ENCODE measurements at places on chromosomes 2 and 18.

GRCh38 chr2:42446503-42447271 is 47.1 kb downstream of the KCNG3 start:
- no peak for DNase-seq

GRCh38 chr2:213500881-213501280 is 216.6 kb downstream of the SPAG16 start:
- DNase-seq = no peak

GRCh38 chr2:231391981-231392380 is 3.5 kb upstream of the B3GNT7 start:
- DNase-seq = no peak

DNA sequence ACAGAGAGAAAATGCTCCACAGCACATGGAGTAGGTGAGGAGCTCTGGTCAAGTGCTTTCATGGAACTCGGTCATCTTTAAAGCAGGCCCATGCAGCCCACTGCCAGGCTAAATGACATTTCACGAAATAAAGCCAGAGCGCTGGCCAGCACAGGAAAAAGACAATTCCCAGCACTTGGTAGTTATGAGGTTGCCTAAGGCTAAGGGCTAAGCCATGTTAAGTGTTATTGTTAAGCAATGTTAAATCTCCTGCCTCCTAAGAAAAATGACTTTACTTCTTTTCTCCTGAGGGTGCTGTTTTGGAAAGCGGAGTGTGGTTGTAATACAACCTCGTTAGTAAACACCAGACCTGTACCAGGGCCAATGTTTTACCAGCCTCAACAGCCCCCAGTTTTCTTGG is 125.9 kb upstream of the NRP2 start:
- DNase-seq = no peak

- DNase-seq = no peak
Observed at GRCh38 chr2:11481426-11481788, 15.4 kb upstream of the E2F6 start.

All from activated CD4-positive, alpha-beta T cell treated with anti-CD3 and anti-CD28 coated beads, Interleukin-10, Interleukin-2, amounts not matched to agents 100 ng/mL and 50 ng/mL, durations not matched to agents 16 hours and 8 hours (primary cell).